Bronchial smooth muscle cell (primary cell): ENCODE measurements at places on chromosomes 1 and 21. TPM values are rescaled to one million over a fixed set of nuclear protein-coding genes. Genes with fewer than 3 reads are reported as not detected.

The PCNX2 gene
- total RNA-seq = 60.7 and 87.2 TPM in 2 replicates

The IQGAP3 gene
- 1.3 and 3.6 TPM in 2 replicates for total RNA-seq

The REN gene
- not detected in 2 replicates for total RNA-seq

The LAD1 gene
- 0.26 TPM in 1 of 2 replicates, not detected in the other for total RNA-seq

The KRTAP19-1 gene
- total RNA-seq = not detected in 2 replicates

The OR2T35 gene
- total RNA-seq = not detected in 2 replicates

The ADAMTSL4 gene
- total RNA-seq = 14.0 and 16.7 TPM in 2 replicates
